ENCODE measurements at places on chromosomes 6 and 20. TPM values are rescaled to one million over a fixed set of nuclear protein-coding genes. Genes with fewer than 3 reads are reported as not detected.

GRCh38 chr6:158911746-158912480, 88.1 kb downstream of the RSPH3 start:
- DNase-seq, result no peak

- no peak for DNase-seq
These were observed 147.0 kb downstream of the SOX4 start for GRCh38 chr6:21740376-21741124.

The MUC22 gene
- total RNA-seq, result not detected

- DNase-seq, result no peak
These were observed 243.9 kb downstream of the DLL1 start for GRCh38 chr6:170046791-170047626.

GRCh38 chr20:61042506-61043385, 209.3 kb upstream of the CDH4 start:
- DNase-seq, result no peak

GRCh38 chr6:122153557-122153956, 245.9 kb upstream of the HSF2 start:
- DNase-seq, result no peak

DNA sequence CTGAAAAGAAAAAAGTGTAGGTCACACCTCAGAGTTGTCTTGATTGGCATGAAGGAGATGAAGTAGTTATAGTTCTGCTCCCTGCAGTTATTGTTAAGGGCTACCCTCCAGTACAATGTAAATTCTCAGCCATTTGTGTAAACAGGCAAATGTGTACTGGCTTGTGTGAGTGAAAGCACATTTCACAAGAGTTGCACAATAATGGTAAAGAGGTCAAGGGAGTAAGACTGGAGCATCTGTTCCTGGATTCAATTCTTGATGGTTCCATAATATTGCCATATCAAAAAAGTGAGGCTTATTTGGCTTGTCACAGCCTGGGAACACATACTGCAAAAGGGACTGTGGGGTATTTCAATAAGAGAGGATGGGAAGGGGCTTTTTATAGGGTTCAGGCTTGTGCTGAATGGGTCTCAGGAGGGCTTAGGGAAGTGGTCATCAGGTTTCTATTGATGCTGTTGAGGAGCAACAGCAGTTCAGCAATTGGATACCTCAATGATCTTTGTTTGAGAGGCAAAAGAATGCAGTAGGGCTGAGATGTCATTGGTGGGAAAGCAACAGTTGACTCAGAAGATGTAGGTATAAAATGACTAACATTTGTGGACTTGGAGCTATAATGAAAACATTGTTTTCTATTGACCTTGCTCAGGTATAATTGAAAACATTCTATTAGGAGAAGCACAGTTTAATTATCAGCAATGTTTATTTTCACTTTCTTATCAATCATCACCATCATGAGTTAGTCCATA, 402.6 kb downstream of the BCKDHB start:
- DNase-seq, result no peak

The EEF1E1 gene
- total RNA-seq, result 87.3 TPM

The VARS2 gene
- 67.0 TPM for total RNA-seq

DNA sequence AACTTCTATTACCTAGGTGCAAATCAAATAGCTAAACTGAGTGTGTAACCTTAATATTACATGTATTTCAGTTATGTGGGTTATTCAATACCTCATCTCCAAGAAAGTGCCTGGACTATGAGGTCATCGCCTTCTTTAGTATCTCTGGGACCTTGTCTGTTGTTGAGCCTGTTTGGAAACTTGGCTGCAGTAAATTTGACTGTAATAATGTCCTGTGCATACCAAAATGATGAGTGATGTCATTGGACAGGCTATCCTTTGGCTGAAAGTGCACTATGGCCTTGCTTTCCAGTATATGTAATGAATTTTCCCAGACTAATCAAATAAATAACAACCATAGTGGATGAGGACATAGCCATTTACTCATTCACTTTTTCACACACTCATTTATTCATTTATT, 455.1 kb downstream of the ADGRB3 start:
- no peak for DNase-seq

DNA sequence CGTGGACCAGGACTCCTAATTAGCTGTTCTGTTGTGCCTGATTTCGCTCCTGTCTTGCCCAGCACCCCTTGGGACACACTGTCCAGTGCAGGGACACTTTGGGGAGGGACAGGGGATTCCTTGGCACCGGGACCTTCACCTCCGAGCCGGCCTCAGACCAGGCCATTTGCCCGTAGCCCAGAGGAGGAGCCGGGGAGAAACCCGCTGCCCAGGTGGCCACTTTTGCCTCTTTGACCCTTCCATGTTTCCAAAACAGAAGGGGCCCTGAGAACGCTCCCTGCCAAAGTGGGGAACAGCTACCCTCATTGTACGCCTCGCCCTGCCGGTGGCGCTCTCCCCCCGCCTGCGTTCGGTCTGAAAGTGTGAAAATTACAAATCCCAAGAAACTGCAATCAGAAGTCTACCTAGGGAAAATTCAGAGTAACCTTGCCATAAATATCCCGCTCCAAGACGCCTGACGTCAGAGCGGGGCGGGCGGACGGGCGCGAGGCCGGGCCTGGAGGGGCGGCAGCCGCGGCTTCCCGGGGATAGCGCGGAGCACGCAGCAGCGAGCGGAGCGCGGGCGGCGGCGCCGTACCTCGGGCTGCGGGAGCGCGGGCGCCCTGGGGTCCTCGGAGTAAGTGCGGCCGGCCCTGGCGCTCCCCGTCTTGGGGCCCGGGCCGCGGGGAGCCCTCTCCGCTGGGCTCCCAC, at the start of gene DAAM2:
DAAM2 (plus strand) TSS at position 527 of the 690 bp plus-strand sequence. CDS start 63,927 bp downstream, outside the sequence.
- DNase-seq, result no peak

GRCh38 chr6:16168858-16169257, 40.0 kb downstream of the MYLIP start:
- DNase-seq, result no peak

The PGC gene
- not detected for total RNA-seq

DNA sequence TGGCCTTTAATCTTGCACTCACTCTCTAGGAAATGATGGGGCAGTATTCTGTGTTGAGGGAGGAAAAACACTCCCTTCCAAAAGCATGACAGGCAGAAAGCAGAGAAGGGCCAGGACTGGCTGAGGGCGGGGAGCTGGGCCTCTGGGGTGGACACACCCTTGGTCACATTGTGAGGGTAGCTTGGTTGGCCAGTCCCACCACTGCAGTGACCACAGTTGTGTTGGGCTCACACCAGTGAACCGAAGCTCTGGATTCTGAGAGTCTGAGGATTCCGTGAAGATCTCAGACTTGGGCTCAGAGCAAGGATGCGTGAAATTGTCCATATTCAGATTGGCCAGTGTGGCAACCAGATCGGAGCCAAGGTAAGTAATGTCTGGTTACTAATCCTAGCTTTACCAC, at the start of gene TUBB1:
TUBB1 (plus strand) TSS at position 213 of the 400 bp plus-strand sequence; CDS start at position 307, 94 bp downstream.
- no peak for DNase-seq

The MICB gene
- total RNA-seq, result 30.6 TPM

Data from activated T-helper 2 cell treated with anti-CD3 and anti-CD28 coated beads, Interferon-gamma antibody, Interleukin-2, Interleukin-4, amounts not matched to agents 10 μg/mL and 5 μg/mL and 100 μg/mL, durations not matched to agents 14 hours and 24 hours and 36 hours (primary cell).